CD4-positive, alpha-beta T cell treated with Interleukin-21 for 1 hour (primary cell): ENCODE measurements at places on chromosomes 3 and 15.
A peak's percentile ranks its signal among the peaks of the same experiment; 100 is the strongest.

DNA sequence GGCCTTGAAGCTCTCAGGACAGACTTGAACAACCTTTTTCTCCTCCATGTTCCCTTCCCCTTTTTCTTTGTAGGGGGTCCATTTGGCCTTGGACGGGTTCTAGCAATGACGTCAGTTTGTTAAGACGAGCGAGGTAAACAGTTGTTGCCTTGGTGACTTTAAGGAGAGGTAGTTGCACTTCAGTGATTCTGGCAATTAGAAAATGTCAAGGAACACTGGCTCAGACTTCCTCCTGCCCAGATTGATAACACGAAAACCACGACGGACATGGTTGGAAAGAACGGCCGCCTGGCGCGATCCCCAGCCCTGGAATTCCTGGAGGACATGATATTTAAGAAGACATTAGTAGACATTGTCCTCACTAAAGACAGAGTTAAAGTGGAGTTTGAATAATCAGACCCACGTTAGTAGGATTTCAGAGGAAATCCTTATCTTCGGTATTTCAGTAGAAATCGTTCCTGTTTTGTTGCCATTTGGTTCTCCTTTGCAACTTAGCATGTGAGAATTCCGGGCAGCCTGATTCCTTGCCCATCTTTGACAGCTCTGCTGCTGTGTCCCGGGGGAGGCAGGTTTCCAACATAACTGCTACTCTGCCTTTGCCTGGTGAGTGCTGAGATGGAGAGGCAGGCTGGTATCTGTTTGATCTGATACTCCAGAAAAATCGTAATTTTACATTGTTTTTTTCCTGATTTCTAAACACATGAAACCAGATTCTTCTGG lies 87.3 kb downstream of the ST6GAL1 start:
- DNase-seq: no peak

GRCh38 chr3:196775938-196776337 lies 36.3 kb downstream of the PAK2 start:
- no peak for DNase-seq

- DNase-seq: peak; percentile 79
Measured at GRCh38 chr15:72199721-72200212, 2.2 kb upstream of the GRAMD2A start.

GRCh38 chr3:148599481-148599880 lies 98.2 kb upstream of the AGTR1 start:
- DNase-seq: no peak

- no peak for DNase-seq
Measured at GRCh38 chr15:34122771-34123183, 20.9 kb downstream of the PGBD4 start.

GRCh38 chr15:69727121-69727924 lies 274.7 kb downstream of the RPLP1 start:
- DNase-seq: no peak

DNA sequence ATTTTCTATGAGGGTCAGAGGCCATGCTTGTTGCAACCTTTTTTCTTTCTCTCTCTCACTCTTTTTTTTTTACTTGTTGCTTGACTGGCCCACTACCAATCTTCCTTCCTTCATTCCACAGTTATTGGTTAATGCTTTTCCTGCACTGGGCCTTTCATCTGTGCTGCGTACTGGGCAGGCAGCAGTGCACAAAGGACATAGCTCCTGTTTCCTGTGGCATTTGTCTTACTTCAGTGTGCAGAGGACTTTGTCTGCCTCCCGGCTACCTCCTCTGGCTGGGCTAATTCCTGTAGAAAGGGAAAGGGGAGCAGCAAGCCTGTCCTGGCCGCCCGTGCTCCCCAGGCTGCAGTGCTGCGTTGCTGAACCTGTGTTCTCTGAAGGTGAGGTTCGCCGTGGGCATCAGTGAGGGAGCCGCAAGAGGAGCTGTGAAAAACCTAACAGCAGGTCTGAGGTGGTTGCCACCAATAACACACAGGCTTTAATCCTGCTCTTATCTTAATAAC lies 93.7 kb upstream of the RGMA start:
- no peak for DNase-seq

GRCh38 chr3:23304424-23304823 lies 101.3 kb downstream of the UBE2E2 start:
- no peak for DNase-seq

GRCh38 chr3:171282041-171282440 lies 178.2 kb downstream of the TNIK start:
- no peak for DNase-seq

DNA sequence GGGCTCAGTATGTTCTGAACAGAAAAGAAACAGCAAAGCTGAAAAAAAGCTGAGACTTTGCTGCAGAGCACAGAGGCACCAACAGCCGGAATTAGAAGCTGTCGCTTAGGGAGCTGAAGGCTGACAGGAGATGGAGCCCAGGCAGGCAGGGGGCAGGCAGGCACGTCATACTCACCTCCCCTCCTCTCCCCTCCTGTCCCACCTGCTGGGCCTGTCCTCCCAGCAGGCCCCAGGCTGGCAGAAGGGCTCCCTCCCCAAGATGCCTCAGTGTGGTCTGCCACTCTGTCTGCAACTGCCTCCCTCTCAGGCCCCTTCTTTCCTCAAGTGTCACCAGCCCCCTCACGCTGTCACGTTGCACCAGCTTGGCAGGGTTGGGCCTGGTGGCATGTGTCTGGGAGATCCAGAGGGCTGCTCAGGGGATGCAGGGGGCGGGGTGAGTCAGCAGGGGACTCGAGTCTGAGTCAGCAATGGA lies 3.2 kb upstream of the ANKRD63 start:
- DNase-seq: no peak

GRCh38 chr15:78978601-78979179 lies 33.8 kb upstream of the CTSH start:
- DNase-seq: no peak

DNA sequence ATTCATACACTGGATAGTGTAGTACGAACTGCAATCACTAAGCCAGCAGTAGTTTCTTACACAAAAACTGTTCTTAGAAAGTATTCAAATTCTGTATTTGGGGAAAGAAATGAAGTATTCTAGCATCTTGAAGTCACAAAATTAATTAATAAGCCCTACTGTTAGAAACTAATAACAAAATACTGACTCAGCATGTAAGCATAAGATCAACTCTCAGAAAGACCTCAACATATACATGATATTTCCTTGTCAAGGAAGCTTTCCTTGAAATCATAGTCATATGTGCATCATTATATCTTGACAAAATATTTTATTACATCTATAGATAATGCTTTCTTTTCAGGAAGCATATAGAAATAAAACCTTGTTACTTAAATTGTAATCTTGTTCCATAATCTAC lies 115.5 kb upstream of the GOLGA6L6 start:
- DNase-seq: no peak

DNA sequence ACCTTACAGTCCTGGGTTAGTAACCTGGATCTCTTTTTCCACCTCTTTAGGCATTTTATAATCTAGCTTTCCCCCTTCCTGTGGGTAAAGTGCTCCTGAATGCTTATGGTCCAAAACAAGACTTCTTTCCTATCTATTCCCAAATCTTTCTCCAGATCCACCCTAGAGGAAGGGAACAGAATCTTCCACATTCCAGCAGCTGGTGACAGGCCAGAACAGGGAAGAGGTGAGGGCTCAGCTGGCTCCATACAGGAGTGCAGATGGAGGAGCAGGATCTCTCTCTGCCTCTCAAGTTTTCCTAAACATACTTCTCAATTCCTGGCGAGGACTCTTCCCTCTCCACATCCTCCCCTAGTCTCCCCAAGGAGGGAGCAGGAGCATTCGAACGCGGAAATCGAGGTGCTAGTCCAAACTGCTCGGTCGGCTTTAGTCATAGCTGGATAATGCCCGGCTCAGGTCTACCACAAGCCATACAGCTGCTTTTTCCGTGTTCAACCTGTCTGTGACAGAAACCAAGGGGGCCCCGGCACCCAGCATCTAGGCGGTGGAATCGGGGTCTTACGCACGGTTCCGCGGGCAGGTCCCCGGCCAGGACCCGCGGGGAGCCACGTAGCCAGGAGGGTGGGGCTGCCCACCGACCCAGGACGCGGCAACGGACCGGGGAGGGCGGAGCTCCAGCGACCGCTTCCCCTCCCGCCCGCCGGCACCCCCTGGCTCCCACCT lies 4.0 kb downstream of the RASSF1 start:
- DNase-seq: no peak
